SW480 (cell line): ENCODE measurements at places on chromosomes 12 and 14.

DNA sequence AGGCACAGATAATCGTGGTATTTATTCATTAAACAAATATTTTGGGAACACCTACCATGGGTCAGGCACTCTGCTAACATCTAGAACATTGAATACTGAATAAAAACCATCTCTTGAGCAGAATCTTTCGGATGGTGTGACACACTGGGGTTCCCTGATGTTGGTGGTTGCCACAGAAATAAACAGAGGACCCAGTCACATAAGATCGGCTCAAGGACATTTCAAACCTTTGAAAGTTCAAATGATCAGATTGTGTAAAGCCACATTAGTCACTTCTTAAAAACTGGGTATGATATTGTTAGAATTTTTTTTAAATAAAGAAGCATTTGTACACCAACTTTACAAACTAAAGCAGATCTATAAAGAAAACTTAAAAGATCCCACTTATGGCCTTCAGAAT is 39.0 kb downstream of the NR1H4 start:
- DNase-seq: no peak

DNA sequence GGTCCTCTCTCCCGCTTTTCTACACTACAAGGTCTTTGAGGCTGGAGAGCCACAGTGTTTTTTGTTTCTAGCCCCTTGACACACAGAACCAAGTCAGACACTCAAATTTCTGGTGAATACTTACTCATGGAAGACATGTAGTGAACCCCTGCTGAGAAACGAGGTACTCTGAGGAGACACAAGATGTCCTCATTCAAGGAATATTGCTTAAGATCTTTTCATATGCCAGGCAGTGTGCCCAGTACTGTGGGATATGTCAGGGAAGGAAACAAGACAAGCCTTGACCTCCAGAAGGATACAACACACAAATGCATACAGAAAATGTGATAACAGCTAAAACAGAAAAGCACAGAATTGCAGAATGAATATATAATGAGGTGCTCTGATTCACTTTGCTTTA is 75.9 kb downstream of the TMTC1 start:
- no peak for DNase-seq

DNA sequence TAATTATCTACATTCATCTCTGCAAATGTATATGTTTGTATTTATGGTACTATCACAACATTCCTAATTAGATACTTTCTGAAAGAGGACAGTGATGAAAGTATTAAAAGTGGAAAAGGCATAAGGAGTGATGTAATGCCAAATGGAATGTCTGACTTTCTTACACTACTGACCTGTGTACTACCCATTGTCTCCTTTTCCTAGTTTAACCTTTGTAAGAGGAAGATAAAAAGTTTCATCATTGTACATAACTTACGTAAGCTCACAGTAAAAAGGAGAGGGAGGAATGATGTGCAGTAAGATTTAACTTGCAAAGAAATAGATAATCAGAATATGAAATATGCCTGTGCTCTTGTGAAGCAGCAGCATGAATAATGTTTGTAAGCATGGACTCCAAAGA is 55.9 kb downstream of the SOX5 start:
- DNase-seq: no peak

DNA sequence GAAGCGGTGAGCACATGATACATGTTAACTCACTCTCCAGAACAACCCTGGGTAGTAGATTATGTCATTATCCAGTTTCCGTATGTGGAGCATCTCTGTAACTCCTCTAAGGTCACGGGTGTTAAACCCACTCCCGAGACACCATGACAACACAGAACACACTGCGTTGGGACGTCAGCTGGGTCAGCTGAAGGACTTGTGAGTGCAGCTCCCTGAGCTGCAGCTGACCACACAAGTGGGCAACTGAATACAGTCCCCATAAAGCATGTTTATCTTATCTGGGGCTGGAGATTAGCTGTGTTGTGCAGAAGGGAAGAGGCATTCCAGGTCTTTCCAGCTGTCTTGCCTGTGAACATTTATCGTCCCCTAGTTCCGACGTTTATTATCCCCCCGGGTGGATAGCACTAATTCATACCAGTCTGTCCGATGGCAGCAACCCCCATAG is 211.5 kb downstream of the CHST11 start:
- no peak for DNase-seq

DNA sequence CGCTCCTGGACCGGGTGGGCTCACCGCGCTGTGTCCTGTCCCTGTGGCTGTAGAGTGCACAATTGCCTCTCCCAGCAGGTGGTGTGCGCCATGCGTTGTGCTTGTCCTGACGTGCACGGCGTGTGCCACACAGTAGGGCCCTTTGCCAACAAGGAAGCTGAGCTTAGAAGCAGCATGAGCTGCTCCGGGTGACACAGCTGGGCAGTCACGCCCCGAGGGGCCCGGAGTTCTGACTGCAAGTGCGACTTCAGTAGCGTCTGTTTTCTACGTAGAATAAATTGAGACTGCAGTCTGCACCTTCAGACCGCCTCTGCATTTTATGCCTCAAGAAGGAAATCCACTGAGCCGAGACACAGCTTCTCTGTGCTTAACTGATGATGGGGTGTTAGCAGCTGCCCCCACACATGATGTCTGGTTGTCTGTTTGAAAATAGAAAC is 81.6 kb downstream of the ADGRD1 start:
- no peak for DNase-seq

GRCh38 chr12:54549774-54550451 is 512 bp downstream of the PDE1B start:
- no peak for DNase-seq

- no peak for DNase-seq
Observed at GRCh38 chr12:124919521-124920352, 5.3 kb upstream of the UBC start.

DNA sequence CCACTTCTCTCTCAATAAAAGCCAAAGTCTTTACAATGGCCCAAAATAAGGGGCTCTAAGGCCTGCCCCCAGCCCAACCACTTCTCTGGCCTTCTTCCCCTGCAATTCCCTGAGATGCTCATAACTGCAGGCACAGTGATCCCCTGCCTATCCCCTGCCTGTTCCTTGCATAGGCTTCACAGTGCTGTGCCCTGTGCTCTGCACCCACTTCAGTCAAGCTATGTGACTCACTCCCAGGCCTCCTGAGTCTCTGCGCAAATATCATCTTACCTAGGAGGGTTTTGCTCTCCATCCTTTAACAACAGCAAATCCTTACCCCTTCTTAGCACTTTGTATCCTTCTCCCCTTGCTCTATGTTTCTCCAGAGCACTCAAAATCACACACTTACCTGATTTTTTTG is 242.2 kb downstream of the MSRB3 start:
- no peak for DNase-seq

GRCh38 chr12:99137124-99137855 is 492.2 kb downstream of the APAF1 start:
- DNase-seq: no peak

- peak; percentile 97 for DNase-seq
Observed at GRCh38 chr12:24280056-24280842, 330.8 kb upstream of the SOX5 start.

GRCh38 chr12:308511-308910 is 45.9 kb upstream of the SLC6A13 start:
- DNase-seq: no peak

DNA sequence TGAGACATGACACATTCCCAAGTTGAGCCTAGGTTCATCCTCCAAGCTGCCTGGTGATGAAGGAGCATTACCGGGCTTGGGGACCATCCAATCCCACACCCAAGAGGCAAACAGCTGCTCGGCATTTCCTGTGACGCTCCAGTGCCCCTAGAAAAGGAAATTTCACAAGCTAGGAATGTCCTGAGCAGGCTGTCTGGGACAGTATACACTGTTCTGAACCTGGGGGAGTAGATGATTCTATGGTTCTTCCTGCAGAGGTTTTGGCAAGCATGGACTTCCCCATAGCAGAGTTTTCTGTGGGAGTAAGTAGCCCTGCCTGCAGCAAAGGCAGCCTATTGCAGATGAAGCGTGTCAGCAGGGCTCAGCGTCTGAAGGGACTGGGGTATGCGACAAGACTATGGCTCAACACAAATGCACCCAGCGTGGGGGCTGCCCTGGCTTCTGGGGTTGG is 47.4 kb upstream of the SRSF5 start:
- no peak for DNase-seq

GRCh38 chr14:44316647-44317440 is 190.2 kb downstream of the FSCB start:
- DNase-seq: peak; percentile 91

DNA sequence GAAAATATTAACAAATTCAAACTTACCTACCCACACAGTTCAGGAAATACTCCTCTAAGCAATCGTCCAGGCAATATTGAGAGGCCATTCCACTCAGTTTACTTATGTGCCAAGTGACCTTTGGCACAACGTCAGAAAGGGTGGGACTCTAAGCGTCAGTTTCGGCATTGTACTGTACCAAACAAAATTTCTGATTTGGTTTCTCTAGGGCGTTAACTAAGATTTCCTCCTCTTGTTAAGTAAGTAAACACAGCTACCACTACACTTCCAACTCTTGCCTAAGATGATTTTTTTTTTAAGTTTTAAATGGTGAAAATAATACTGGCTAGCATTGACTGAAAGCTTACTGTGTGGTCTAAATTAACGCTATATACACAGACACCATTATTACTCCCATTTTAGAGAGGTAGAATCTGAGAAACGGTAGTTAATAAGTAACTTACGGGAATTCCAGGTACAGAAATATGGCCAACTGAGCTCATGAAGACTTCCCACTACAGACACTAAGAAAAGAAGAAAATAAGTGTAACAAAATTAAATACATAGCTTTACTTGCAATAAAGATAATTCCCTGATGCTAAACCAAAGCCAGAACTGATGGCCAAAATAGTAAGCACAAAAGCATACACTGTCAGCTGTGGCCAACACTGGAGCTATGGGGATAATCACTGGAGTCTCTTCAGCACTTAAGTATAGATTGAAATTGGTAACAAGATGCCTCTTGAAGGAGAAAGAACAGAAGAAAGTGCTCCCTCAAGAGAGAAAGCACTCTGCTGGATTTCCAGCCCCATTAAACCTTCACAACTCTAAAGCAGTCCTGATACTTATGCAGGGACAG is 76.1 kb downstream of the EPS8 start:
- peak; percentile 78 for DNase-seq

- DNase-seq: no peak
Observed at GRCh38 chr14:104230119-104230815, 91.9 kb downstream of the KIF26A start.

DNA sequence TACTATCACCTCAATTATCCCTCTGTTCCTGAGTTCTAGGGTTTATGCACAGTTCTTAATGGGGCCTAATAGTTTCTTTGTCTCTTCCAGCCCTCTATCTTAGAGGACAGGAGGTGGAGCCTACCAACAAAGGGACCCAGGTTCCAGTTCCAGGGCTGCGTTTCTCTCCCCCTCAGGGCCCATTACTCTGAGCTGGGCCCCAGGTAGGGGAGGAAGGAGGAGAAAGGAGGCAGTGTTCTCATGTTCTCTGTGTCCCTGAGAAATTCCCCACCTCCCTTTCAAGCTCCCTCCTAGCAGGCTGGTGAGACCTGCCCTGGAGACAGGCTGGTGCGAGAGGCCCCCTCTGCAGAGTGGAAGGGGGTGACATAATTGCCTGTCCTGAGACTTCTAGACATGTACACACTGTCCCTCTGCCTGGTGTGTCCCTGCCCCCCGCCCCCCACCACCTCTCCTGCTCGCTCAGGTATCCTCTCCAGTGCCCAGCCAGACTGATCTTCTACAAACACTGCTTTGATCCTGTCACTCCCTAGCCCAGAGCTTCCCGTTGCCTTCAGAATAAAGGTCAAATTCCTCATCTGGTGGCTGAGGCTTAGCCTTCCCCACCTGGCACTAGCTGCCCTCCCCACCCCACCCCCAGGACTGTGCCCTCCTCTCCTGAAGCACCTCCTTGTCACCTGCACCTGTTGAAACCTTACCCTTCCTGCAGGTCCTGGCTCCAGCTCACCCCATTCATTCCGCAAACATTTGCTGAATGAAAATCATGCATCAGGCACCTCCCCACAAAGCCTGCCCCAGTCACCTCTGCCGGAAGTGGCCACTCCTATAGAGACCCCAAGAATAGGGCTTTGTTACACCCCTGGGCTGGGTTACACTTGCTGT is 21.1 kb upstream of the KRT8 start:
- DNase-seq: peak; percentile 100

DNA sequence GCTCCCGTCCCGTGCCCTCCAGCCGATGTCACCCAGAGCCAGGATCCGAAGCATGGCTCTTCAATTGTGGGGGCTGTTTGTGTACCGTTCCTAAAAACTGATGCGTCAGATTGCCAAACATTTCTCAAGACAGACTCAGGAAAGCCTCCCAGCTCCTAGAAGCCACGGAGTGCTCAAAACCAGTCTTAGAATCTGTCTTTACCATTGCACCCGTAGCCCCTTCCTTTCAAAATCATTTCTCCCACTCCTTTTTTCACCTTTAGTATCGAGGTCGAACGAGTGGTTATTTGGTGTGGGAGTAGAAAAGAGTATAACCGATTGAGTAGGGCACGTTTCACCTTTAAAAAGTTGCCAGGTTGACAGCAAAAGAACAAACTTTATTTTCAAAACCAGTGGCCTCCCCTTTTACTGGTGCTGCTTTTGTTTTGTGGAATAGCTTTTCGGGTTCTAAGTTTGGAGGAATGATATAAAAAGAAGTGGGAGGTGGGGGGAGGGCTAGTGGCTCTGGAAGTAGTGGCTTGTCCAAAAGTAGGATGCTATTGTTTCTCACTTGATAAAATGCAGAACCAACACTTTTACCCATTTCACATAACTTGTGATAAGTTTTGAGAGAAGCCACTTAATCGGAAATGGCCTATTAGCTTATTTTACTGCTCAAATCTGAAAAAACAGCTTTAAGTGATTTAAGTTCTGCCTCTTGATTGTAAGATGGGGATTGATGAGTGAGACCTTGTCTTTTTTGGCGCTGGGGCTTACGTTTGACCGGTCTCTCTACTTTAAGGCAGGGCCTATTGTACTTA is 803 bp downstream of the STK38L start:
- DNase-seq: no peak
